ENCODE measurements at places on chromosomes 2 and 18. TPM values are rescaled to one million over a fixed set of nuclear protein-coding genes. Genes with fewer than 3 reads are reported as not detected.

- no peaks in the 10 kb centered on the region for H3K36me3 ChIP-seq
- H3K27me3 ChIP-seq: no peaks in the 10 kb centered on the region
- H3K27ac ChIP-seq: no peak overlapping the region
- no peak for DNase-seq
- H3K4me1 ChIP-seq: no peaks in the 10 kb centered on the region
Measured at GRCh38 chr18:46771141-46771540, 14.3 kb upstream of the ST8SIA5 start.

DNA sequence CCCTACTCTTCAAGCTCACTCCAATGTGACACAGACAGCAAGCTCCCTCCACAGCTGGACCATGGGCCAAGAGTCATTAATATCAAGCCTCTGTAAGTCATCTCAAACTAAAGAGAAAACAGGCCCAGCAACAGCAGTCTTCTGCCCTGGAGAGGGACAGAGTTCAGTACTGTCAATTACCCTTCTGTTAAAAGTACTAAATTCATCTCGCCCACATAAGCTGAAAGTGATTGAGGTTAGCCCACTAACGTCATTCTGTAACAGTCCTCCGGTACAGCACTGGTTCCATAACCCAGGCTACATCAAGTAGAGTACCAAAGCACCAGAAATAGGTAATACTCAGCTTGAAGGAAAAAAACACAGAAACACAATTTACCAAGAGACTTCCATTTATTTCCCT, 25.9 kb downstream of the THADA start:
- H3K27ac ChIP-seq: no peak overlapping the region
- no peaks in the 10 kb centered on the region for H3K27me3 ChIP-seq
- H3K4me1 ChIP-seq: no peaks in the 10 kb centered on the region
- H3K4me3 ChIP-seq: no peak overlapping the region
- DNase-seq: no peak

DNA sequence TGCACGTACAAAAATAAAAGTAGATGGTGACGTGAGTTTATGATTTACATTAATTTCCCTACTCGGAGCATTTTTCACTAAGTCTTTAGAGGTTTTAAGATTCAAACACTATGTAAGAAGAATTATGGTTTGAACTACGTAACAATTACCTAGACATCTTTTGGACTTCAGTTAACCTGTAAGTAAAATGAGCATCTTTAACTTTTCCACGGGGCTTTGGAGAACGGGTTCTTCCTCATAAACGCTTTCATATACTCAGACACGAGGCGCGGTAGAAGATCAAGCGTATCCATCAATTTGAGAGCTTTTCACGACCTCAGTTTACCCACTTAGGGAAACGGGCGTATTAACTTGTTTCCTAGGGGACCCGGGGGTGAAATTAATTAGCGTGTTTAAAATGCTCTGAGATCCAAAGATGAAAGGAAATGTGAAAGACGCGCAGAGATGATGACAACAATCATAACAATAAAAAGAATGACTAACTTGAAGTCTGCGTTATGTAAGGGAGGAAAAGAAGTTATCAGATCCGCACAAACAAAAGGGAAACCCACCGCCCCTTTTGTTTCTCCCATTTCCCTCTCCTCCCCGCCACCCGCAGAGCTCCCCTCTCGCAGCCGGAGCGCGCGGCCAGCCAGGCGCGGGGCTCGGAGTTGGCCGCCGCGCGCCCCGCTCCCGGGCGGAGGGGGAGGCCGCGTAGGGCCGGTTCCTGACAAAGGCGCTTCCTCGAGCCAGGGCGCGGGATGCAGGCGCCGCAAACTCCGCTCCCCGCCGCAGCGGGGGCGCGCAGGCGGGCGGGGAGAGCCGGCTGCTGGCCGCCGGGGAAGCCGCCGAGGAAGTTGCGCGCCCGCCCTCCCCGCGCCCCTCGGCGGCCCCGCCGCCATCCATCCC, 807 bp downstream of the PELI1 start:
- peak overlapping the region; percentile 88 for H3K4me3 ChIP-seq
- peak overlapping the region; percentile 96 for H3K27ac ChIP-seq
- H3K27me3 ChIP-seq: no peaks in the 10 kb centered on the region
- peaks cover 39% of the 10 kb centered on the region for H3K4me1 ChIP-seq
- no peaks in the 10 kb centered on the region for H3K36me3 ChIP-seq
- no peak for DNase-seq

- H3K27me3 ChIP-seq: peaks cover 68% of the 10 kb centered on the region
- DNase-seq: no peak
- H3K27ac ChIP-seq: no peak overlapping the region
- no peaks in the 10 kb centered on the region for H3K36me3 ChIP-seq
- peaks cover 7% of the 10 kb centered on the region for H3K4me1 ChIP-seq
- H3K4me3 ChIP-seq: no peak overlapping the region
Measured at GRCh38 chr2:176091329-176092258, 927 bp upstream of the HOXD13 start.

DNA sequence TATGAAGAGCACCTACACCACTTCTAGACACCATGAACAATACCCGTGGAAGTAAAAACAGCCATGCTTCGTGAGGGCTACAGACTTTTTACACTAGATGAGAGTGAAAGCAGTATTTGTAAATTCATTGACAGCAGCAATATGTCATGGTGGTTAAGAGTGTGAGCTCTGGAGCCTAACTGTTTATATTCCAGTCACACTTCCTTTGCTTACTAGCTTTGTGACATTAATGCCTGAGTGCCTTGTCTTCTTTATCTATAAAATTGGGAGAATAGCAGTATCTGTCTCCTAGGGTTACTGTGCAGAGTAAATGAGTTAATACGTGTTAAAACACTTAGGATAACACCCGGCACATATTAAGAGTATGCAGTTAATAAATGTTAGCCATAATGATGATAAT, 33.8 kb upstream of the RPRM start:
- no peaks in the 10 kb centered on the region for H3K36me3 ChIP-seq
- H3K27me3 ChIP-seq: no peaks in the 10 kb centered on the region
- no peak overlapping the region for H3K4me3 ChIP-seq
- no peak overlapping the region for H3K27ac ChIP-seq

DNA sequence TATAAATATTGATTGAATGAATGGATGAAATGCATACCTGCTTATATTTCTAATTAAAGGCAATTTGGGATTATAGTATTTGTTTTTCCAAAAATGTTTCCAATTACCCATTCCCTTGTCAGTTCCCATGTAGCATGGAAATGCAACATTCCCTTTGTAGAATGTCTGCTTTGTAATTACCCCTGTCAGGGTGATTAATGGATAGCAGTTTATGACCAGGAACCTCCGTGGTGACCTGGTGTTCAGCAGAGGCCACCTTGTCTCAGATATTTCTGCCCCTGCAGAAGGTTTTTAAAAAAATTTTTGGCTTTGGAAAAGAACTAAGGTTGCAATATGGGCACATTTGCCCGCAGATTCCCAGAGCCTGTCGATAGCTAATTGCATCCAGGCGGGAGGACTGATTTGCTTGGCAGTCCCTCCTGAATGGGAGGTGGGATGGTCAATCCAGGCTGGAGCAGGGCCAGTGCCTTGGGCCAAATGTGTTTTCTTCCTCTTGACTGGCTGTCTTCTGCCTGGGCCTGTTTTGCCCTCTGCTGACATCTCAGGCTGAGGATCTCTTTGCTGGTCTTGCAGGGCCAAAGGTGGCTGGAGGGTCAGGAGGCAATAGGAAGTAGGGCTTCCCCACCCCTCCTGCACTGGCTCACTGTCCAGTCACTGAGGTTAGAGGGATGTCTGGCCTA, 82.1 kb downstream of the TMEM182 start:
- H3K36me3 ChIP-seq: no peaks in the 10 kb centered on the region
- H3K4me1 ChIP-seq: no peaks in the 10 kb centered on the region
- DNase-seq: no peak
- H3K27me3 ChIP-seq: no peaks in the 10 kb centered on the region

GRCh38 chr2:41540272-41540998, 507.4 kb upstream of the PKDCC start:
- H3K27me3 ChIP-seq: no peaks in the 10 kb centered on the region
- no peak for DNase-seq
- H3K36me3 ChIP-seq: no peaks in the 10 kb centered on the region
- no peak overlapping the region for H3K4me3 ChIP-seq
- no peaks in the 10 kb centered on the region for H3K4me1 ChIP-seq

DNA sequence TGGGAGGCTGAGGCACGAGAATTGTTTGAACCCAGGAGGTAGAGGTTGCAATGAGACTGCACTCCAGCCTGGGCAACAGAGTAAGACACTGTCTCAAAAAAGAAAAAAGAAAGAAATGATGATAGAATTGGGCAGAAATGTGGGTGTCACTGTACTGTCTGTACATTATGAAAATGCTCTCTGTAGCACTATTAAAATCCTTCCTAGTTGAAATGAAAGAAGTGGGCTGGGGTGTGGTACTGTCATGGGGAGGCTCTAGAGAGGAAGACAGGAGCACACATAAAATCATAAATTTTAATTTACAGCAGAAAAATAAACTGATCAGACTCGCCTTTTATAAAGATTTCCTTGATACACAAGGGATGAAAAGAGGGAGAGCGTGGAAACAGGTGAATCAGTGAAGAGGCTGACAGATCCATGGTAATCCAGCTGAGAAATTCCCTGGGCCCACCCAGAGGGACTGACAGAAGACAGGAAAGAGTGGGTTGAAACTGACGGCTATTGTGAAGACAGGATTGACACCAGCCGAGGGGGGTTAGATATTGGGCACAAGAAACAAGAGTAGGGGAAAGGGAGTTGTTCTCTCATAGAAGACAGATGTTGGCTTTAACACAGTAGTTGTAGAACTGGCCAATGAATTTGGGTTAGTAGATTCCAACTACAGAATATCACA, 96.4 kb upstream of the ATL2 start:
- no peaks in the 10 kb centered on the region for H3K27me3 ChIP-seq
- no peak overlapping the region for H3K4me3 ChIP-seq
- no peak overlapping the region for H3K27ac ChIP-seq
- DNase-seq: no peak
- H3K36me3 ChIP-seq: no peaks in the 10 kb centered on the region

GRCh38 chr2:40210344-40210967, 241.4 kb downstream of the SLC8A1 start:
- no peaks in the 10 kb centered on the region for H3K27me3 ChIP-seq
- H3K36me3 ChIP-seq: no peaks in the 10 kb centered on the region
- no peak for DNase-seq
- no peaks in the 10 kb centered on the region for H3K4me1 ChIP-seq

- H3K27me3 ChIP-seq: no peaks in the 10 kb centered on the region
- no peak for DNase-seq
- no peaks in the 10 kb centered on the region for H3K36me3 ChIP-seq
- no peak overlapping the region for H3K27ac ChIP-seq
Measured at GRCh38 chr2:219967247-219968245, 340.1 kb downstream of the SLC4A3 start.

DNA sequence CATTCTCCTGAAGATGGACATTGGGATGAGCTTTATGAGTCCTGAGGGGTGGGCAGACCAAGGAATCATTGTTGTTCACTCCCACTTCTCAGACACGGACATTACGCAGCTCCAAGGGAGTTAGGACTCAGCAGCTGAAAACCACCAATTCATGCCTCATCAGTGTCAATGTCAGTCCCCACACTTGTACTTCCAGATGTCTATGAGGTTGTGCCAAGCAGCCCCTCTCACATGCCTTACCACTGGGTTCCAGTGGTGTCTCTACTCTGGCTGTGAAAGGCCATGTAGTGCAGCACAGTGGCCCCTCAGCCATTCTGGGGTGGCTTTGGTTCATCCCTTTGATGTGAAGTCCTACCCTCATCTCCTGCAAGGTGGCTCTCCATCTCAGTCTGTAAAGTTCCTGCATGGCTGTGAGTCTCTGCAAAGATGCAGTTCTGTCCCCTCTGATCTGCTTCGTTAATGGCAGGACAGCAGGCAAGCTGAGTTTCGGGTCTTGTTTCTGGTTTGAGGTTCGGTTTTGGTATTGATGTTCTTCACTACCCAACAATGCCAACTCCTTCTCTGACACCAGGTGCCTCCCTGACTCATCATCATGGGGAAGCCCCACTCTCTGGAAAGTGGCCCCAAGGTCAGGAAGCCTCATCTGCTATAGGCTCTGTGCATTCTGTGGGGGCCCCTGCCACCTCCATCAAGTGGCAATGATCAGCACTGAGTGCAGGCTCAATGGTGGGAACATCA, 14.0 kb upstream of the COL6A3 start:
- H3K36me3 ChIP-seq: no peaks in the 10 kb centered on the region
- no peaks in the 10 kb centered on the region for H3K4me1 ChIP-seq
- H3K27ac ChIP-seq: no peak overlapping the region
- no peak for DNase-seq
- H3K27me3 ChIP-seq: no peaks in the 10 kb centered on the region

DNA sequence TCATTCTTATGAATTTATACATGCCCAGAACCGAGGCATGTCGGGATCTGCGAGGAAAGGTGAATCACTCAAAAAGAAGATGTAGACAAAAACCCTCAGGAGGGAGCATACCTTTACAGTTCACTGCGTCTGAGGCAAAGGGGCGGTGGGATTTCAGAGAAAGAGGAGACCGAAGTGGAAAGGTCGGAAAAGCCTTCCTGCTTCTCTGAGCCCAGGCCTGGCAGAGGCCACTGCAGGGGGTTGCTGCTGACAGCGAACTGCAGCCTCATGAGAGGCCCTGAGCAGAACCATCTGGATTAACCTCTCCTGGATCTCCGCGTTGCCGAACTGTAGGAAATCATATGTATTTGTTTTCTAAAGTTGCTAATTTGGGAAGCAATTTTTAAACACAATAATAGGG, 713.1 kb upstream of the SOX11 start:
- H3K27ac ChIP-seq: no peak overlapping the region
- no peaks in the 10 kb centered on the region for H3K27me3 ChIP-seq
- H3K36me3 ChIP-seq: no peaks in the 10 kb centered on the region
- no peak overlapping the region for H3K4me3 ChIP-seq
- no peak for DNase-seq

DNA sequence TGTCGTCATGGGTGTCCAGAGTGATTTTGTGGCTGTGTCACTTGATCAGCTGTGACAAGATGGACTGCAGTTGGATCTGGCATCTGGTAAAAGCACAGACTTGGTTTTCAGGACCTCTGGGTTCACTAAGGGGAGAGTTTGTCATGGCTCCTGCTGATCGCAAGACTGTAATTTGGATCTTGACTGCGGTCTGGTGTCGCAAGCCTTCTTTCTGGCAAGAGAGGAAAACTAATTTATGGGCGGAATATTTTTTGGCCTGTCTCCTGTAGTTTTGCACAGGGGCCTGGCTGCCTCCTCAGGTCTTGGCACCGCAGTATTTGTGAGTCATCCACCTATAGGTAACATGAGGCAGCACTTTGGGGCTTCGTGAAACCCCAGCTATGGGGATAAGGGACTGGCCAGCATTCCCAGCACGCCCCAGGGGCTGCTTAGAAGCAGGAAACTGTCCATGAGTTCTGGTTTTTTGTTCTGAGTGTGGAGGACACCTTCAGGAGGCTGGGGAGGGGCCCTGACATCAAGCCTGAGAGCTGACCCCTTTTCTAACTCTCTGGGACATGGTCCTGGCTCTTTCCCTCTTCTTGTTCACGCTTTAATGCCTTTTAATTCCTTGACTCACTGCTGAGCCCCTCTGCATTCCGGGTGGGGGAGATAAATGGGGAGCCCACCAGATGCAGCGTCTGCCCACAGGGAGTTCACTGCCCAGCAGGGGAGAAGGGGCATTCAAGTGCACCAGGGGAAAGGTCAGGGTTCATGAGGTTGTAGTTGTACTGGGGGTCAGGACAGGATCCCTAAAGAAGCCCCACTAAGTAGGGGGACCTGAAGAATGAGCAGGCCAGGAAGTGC, 12.2 kb downstream of the SH3BP4 start:
- H3K4me1 ChIP-seq: no peaks in the 10 kb centered on the region
- H3K27ac ChIP-seq: no peak overlapping the region
- no peak overlapping the region for H3K4me3 ChIP-seq
- no peak for DNase-seq
- no peaks in the 10 kb centered on the region for H3K27me3 ChIP-seq
- H3K36me3 ChIP-seq: no peaks in the 10 kb centered on the region

The TANC1 gene
- total RNA-seq: 86.1 TPM

The KCNG2 gene
- 1.5 TPM for total RNA-seq

The EIF2AK2 gene
- total RNA-seq: 37.4 TPM

The PLCD4 gene
- total RNA-seq: 1.6 TPM

The RAB17 gene
- 6.4 TPM for total RNA-seq

The GPR155 gene
- 6.8 TPM for total RNA-seq

Data from thoracic aorta (tissue), 2 donors.